Nephron progenitor cell (in vitro differentiated cells): ENCODE measurements at places on chromosomes 4 and X.
A peak's percentile ranks its signal among the peaks of the same experiment; 100 is the strongest.

DNA sequence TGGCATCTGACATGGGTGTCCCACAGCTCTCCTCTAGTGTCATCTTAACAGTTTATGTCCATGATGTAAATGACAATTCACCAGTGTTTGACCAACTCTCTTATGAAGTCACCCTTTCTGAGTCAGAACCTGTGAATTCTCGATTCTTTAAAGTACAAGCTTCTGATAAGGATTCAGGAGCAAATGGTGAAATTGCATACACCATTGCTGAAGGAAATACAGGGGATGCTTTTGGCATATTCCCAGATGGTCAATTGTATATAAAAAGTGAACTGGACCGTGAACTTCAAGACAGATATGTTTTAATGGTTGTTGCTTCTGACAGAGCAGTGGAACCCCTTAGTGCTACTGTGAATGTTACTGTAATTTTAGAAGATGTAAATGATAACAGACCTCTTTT is 4.6 kb downstream of the FAT4 start:
- DNase-seq, result no peak

DNA sequence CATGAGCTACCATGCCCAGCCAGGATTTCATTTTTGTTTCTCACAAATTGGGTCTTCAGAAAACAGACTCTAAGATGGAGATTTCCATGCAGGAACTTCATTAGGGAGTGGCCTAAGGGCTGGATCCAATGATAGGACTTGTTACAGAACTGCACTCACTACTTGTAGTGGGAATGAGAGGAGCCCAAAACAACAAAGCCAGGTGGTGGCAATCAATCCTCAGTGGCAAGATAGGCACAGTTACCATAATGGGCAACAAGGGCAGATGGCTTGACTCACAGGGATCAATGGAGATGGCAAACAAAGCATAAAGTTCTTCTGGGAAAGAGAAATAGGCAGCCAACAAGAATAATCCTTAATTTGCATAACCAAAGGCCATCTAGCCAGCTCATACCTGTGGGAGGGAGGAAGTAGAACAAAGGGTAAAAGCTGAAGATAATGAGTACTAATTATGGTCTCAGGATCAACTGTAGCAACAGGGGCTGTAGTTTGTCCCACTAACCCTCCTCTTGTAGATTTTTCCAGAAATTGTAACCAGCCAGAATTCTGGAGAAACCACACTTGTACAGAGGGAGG is 72.8 kb upstream of the MAPK10 start:
- DNase-seq, result no peak

DNA sequence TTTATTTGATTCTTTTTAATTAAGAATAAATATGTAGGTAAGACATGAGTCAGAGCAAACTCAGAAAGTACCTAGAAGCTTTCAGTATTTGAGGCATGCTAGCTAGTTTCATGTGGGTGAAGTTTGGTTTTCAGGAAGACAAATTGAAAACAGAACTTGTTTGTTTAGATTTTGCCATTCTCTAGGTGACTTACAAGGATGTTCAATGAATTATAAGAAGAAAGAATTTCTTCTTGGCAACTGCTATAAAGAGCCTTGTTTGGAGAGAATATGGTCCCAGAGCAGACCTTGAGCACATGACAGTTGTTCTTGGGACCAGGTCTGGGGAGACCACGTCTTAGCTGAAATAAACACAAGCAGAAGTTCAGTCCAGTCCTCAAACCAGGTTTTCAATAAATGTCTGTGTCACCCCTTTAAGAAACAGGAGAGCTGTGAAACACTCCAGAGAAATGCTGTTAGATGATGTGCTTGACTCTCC is 38.0 kb upstream of the IL21 start:
- DNase-seq, result no peak

DNA sequence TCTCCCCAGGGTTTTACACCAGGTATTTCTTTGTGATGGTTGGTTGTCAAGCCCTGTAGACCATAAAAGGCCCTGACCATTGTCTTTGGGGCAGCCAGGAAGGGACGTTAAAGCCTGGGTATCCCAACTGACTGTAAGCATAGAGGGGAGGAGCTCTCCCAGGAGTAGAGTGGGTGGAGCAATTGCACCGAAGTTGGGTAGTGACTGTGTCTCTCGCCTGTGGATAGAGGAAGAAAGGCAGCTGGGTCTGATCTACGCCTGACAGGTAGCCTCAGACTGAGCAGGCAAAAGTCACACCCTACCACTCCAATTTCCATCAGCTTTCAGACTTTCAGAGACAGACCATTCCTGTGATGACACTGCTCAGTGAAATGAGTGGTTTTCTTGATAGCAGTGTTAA is 123.3 kb downstream of the KLHL8 start:
- DNase-seq, result no peak

- DNase-seq, result no peak
Observed at GRCh38 chr4:161254375-161254774, 909.4 kb downstream of the FSTL5 start.

- no peak for DNase-seq
Observed at GRCh38 chrX:17470136-17470535, 95.1 kb downstream of the NHS start.

DNA sequence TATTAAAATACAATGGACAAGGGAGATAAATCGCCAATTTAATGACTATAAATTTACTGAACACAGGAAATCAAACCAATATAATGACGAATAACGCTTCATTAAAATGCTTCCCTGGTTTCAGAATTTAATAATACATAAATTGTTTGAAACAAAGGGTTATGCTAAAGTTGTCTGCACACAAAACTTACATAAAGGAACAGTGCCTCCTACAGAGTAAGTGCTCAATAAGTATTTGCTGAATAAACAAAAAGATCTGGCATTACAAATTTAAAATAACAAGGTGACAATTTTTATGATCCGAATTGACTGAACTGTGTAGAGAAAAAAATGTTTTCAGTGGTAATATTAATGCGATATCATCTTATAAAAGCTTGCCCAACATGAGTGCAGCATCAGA is 69.6 kb downstream of the NOCT start:
- no peak for DNase-seq

DNA sequence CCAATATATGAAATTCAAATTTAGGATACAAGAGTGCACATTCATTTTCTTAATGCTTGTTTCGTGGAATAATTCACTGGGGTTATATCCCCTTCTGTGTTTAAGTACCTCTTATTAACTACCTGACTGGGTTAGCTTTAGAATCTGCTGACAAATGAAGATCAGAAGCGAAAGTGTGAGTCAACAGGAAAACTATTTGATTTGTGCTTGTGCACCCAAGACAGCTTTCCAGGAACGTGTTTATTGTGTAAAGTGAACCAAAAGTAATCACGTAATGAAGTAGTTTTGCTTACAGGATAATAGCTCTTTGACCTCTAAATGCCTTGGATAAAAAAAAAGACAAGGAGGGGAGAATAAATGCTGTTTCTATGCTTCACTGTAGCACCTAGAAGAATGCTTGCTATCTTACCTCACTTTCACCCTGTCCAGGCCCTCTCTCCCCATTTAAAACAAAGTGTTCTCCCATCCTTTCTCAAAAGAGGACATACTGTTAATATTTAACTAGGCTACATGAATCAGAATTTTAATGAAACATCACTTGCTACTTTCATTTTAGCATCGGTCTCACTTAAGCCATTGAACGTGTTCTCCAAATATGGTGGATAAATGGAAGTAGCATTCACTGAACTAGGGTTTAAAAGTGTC is 141.9 kb downstream of the THOC2 start:
- no peak for DNase-seq

GRCh38 chrX:71542411-71542810 is 9.5 kb downstream of the OGT start:
- no peak for DNase-seq

DNA sequence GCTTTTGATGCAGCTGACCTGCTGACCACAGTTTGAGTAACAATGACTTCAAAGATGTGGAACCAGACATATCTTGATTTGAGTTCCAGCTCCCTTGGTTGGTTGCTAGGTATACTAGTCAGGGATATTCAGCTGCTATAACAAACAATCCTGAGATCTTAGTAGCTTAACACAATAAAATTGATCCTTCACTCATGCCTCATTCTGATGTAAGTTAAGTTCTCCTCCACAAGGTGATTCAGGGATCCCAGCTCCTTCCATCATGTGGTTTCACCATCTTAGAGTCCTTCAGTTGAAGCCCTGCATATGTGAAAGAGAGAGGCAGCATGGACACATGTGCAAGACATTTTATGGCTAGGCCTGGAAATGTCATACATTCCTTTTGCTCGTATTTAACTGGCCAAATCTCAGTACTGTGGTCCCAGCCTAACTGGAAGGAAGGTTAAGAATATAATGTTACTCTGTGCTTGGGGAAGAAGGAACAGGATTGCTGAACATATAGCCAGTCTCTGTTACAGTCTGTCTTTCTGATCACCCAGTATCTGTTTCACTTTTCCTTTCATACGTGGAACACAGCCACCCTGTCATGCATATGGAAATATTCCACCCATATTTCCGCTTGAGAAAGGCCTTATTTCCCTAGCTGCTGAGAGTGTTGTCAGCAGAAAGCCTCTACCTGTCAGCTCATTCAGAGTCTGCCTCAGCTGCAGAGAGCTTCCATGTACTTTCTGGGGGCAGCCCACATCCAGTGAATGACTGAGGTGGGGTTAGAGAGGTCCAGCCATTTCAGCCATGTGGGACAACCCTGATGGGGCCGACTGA is 7.1 kb downstream of the SMIM9 start:
- no peak for DNase-seq

GRCh38 chr4:79747252-79747651 is 325.8 kb downstream of the ANTXR2 start:
- DNase-seq, result no peak

DNA sequence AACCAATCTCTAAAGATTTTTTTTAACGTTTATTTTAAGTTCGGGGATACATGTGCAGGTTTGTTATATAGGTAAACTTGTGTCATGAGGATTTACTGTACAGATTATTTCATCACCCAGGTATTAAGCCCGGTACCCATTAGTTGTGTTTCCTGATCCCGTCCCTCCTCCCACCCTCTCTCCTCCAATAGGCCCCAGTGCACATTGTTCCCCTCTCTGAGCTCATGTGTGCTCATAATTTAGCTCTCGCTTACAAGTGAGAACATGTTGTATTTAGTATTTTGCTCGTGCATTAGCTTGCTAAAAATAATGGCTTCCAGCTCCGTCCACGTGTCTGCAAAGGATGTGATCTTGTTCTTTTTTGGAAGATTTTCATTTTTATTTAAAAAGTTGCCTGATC is 2309.4 kb upstream of the AGA start:
- DNase-seq, result no peak

GRCh38 chrX:20373063-20373462 is 106.4 kb upstream of the RPS6KA3 start:
- DNase-seq, result no peak

GRCh38 chrX:68690936-68691501 is 43.6 kb downstream of the STARD8 start:
- DNase-seq, result no peak

GRCh38 chrX:54482839-54483593 is 13.0 kb downstream of the FGD1 start:
- DNase-seq, result peak; percentile 15

GRCh38 chr4:95563638-95564337 is 15.0 kb upstream of the UNC5C start:
- DNase-seq, result no peak

DNA sequence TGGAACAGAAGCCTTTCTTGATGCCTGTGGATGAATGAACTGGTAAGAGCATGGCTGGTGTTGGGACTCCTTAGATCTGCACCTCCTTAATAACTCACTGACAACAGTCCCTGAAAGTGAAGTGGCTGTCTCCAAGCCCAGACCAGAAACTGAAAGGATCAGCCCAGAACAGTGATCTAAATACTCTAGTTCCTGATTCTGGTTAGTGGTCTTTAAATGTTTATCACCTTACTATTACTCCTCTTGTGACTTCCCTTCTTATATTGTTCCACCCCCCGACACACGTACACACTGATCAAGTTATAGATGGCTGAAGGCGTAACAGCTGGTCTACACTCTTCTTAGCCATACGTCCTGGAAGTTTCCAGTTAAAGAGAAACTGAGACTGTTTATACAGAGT is 33.8 kb upstream of the ARMCX2 start:
- DNase-seq, result no peak

DNA sequence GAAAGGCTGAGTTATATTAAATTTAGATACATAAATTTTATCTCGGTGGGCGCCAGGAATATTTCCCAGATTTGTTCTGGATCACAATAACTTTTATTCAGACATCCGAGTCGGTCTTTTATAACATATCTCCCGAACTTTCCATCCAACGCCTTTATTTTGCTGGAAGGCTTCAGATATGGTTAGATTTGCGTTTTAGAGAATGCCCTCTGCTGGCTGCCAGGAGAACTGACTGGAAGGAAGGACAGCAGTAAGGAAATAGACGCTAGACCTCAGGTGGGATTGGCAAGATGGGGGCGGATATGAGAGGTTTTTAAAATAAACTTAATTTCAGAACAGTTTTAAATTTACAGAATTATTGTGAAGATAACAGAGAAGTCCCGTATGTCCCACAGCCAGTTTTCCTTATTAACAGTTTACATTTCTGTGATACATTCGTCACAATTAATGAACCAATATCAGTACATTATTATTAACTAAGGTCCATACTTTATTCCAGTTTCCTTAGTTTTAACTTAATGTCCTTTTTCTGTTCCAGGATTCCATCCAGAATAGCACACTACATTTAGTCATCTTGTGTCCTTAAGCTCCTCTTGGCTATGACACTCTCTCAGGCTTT is 4.6 kb upstream of the KANTR start:
- no peak for DNase-seq

DNA sequence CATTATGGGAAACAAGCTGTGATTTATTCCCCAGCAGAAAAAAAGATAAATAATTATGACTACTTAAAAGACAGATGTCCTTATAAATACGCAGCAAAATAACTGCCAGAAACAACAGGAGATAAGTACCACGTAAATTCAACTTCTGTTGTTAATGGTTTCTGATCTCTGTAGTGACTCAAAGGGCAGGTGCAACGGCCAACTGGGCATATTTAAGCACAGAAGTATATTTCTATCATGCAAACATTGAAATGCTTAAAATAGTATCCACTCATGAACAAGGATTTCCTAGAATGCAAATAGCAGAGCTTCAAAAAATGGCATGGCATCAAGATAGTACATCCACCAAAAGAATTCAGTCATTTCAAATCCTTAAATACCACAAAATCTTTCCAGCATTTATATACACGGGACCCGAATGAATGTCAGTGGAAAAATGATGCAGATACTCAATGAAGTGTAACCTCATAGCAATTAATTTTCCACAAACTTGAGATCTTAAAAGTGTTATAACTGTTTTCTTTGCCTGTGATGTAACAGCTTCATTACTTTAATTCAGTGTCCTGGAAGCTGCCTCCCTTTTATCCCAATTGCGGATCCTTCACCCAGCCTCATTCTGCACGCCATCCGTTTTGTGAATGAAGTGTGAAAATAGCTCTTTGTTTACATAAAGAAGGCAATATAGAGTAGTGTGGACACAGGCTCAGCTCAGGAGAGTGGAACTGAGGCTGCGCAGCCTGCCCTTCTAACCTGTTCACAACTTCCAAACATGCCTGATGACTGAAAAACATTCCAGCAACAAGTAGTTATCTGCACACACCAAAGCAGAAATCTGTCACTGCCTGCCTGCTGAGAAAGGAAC is 10.2 kb downstream of the PDGFC start:
- DNase-seq, result no peak
